ENCODE measurements at places on chromosomes 12 and 14.

DNA sequence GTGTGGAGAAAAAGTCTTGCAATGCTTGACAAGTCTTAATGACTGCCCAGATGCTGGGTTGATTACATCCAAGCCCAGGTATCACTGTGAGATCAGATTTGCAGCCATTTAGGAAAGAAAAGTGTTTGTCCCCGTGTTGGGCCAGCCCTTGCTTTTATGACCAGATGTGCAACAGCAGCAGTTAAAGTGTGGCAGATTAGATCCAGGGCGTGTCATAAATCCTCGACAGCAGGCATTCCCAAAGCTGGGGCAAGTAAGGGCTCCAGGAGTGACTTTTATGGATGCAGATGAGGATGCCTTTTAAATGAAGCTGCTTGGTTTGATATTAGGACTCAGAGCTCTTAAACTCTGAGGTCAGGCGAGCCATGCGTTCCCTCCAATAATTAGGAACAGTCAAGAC is 1.7 kb downstream of the SMOC1 start:
- no peak for DNase-seq

DNA sequence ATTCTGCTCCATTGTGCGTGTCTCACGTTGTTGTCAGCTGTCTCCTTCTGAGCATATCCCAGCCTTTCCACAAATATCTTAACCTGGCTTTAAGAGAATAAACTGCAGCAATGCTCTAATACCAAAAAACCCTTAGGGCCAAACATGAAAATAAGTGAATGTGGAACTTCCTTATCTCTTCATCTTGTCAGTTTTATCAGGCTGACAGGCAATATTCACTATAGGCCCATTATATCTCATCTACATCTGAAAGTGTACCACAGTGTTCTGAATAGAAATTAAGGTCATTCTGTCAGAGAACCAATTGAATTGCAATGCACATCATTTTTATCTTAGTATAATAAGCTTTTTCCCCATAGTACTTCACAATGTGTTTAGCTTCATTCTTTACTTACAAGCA is 933.1 kb upstream of the FBXO33 start:
- no peak for DNase-seq

DNA sequence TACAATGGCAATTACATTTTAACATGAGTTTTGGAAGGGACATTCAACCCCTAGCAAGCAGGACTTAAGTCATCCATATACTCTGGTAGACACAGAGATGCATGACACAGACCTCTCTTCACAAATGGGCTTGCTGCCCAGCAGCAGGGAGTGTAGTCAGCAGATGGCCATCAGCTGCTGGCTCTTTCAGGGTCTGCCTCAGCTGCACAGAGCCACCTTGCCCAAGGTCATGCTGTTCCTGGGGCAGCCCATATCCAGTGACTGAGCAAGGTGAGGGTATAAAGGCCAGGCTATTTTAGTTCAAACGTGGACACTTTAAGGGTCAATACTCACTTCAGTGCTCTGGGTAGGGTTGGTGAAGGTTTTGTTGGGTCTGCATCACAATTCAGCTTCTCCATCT is 58.3 kb upstream of the JDP2 start:
- DNase-seq = no peak

DNA sequence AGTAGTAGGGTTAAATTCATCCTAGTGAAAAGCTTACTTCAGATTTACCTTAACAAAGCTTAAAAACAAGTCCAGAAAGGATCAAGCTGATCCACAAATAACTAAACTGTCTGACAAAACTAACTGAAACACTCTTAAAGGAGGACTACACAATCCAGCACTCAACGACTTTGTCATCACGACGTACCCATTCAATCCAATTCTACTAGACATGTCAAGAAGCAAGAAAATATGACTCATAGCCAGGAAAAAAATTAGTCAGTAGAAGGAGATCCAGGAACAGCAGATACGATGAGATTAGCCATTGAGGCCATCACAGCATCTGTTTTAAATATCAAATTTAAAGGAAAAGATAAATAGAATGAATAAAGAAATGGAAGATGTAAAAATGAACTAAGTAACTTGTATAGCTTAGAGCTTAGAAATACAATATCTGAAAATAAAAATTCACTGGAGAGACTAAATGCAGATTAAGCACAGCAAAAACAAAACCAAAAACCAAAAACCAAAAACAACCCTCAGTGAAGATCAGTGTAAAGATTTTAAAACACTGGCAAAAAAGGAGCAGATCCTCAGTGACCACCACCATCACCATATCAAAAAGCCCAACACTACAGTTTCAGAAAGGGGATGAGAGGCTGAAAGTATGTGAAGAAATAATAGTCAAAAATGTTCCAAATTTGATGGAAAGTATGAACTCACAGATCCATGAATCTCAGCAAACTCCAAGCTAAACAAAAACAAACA is 95.0 kb upstream of the CCND2 start:
- no peak for DNase-seq

GRCh38 chr12:79402606-79403005 is 288.2 kb downstream of the PAWR start:
- DNase-seq = no peak

- no peak for DNase-seq
Measured at GRCh38 chr12:124730455-124730932, 133.2 kb downstream of the SCARB1 start.

DNA sequence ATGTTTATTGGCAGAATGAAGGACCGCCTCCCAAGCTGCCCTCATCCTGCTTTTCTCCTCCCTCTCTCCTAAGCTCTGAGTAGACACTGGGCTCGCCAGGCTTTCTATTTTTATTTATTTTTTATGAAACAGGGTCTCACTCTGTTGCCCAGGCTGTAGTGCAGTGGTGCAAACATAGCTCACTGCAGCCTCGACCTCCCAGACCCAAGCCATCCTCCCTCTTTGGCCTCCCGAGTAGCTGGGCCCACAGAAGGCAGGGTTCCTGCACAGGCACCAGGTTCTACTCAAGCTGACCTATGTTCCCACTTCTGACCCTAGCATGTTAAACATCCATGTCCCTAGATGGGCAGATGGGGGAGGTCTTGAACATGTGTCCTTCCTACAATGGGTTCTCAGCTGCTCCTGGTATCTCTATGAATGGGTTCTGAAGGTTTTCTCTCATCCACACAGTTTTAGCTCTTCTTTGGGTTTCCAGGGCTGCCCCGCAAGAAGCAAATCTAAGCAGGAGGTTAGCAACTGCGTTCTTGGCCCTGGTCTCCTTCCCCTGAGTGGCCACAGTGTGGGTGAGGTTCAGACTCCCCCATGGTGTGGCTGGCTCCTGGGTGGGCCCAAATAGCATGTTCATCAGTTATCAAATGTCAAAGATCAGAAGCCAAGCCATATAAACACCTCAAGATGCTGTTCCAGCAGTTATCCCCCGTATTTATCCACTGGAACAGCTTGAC is 167.3 kb downstream of the ZFP36L1 start:
- no peak for DNase-seq

DNA sequence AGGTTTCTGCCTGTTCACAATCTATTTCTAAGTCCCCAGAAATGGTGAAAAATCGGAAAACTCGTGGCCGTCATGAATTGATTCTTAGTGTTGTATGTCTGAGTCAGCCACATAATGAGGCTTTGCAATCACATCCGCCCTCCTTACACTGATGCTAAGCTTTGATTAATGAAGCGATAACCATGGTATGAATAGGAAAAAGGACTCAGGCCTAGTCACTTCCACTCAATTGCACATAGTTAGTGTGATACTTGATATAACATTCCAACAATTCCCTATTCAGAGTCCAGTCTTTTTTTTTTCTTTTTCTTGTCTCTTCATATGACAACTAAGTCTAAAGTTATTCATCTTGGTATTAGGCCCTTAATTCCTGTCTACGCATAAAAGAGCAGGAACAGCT is 1231.0 kb downstream of the VRK1 start:
- no peak for DNase-seq

DNA sequence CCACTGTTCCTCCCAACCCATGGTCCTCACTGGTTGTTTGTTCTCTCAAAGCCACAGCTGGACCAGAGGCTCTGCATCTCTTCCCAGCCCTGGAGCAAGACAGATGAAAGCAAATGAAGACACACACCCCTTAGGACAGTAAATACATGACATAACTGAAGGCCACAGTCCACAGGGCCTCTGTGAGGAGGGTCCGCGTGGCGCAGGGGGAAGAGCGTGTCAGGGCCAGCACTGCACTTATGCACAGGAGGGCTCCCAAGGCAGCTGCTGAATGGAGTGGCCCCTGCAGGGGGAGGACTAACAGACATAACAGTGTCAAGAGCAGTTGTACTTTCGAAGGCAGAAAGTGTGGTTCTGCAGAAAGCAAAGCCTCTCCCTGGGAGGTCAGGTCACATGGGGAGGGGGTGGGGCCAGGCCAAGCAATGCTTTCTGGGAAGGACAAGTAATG is 79.9 kb downstream of the CHGA start:
- no peak for DNase-seq

- DNase-seq = no peak
Measured at GRCh38 chr14:95200404-95200803, 43.1 kb upstream of the DICER1 start.

GRCh38 chr12:45286621-45287020 is 70.7 kb downstream of the ANO6 start:
- DNase-seq = no peak

DNA sequence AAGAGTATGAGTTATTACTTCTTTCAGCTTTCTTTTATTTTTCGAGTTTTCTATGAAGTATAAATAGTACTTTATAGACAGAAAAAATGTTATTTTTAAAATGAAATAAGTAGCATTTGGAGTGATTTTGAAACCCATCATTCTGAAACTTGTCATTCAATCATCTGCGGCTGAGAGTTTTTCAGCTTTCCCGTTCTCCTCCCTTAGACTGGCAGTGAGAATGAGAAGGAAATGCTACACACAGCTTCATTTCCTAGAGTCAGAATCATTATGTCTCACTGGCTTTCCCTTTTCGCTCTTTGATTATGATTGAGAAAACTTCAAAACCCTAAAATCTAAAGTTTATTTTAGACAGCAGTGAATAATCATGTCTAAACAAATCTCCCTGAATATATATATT is 33.7 kb upstream of the GNPNAT1 start:
- no peak for DNase-seq

GRCh38 chr14:103136388-103137271 is 13.4 kb downstream of the TNFAIP2 start:
- no peak for DNase-seq

DNA sequence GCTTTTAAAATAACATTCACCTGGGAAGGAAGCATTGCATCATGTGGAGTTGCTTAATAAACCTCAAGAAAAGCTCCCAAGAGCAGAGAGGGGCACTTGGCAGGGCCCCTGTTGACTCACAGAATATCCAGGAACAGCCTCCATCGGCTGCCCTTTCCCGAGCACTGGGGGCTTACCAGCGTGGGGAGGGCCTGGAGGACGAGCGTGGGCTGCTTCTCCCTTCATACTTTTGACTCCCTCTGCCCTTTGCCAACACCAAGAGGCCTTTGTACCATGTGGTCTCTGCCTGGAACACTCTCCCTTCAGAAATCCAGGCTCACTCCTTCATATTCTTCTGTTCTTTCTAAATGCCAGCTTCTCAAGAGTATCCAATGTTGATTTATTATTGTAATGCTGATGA is 492.1 kb upstream of the TMEM132C start:
- DNase-seq = no peak

DNA sequence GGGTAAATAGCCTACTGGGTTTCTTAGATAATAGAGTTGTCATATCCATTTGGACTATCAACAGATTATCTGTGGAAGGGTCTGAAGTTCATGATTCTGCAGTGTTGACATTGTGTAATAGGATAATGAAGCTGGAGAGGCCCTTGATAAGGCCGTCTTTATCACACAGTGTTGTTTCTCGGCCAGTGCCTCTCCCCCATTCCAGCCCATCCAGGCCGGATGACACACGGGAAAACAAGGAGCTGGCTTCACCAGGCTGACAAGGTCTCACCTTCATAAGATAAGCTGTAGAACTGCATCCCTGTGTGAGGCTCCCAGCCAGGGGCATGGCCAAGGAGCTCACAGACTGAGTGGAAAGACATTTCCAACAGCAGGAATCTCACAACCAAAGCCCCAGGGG is 8.7 kb upstream of the EML1 start:
- no peak for DNase-seq

DNA sequence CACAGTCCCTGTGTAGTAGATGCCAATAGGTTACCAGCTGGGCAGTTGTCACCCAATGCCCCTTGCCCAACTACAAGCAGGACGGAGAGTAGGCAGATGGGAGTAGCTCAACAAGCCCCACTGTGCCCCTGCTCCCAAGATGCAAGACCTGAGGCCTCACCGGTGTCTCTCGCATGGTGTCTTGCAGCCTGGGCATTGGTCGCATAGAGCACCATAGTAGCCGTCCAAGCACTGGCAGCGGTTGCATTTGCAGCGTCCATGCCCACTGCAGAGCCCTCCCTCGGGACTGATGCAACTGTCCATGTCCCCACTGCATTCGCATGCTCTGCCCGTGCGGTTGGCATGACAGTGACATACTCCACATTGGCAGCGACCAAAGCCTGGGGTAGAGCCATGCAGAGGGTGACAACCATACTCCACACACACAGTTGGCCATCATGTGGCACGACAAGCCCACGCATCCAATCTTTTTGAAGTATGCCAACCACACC is 11.9 kb upstream of the CSAD start:
- DNase-seq = no peak

DNA sequence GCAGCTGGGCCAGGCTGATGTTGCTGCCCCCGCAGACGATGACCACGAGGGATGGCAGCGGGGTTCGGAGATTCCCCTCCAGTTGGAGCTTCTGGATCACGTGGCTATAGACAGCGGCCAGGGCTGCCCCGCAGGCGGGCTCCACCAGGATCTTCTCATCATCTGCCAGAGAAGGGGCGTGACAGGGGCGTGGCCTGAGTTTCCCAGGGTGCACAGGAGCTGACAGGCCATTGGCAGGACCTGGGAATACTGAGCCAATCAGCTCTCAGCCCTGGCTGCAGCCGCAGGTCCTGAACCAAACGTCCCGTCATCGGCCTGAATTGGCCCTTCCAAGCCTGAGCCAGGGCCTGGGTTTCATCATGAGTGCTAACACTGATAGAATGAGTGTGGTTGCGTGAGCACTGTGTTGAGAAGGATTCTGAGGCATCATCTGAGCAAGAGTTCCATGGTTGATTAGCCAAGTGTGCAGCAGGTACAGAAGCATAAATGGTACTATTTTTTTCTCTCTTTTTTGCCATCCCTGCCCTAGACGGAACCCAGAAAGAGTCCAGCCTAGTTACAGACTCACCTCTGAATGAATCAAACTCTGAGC is 10.6 kb downstream of the SDS start:
- no peak for DNase-seq

GRCh38 chr14:68325267-68325807 is 467.5 kb downstream of the ZFP36L1 start:
- DNase-seq = no peak

DNA sequence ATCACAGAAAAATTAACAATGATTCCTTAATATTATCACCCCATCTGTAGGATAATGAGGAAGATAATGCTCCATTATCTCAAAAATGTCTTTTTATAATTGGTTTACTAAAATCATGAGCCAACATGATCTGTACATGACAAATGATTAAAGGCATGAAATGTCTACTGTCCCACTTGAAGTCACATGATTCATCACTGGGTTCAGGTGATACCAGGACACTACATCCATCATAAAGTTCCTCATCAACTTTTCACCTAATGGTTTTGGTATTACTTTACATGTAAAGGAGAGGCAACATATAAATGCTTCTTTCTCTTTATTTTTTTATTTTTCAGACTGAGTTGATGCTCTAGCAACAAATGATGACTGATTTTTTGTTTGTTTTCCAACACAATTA is 313.3 kb downstream of the MED13L start:
- DNase-seq = no peak

GRCh38 chr12:76777765-76778216 is 13.9 kb downstream of the ZDHHC17 start:
- no peak for DNase-seq
